Adipocyte (in vitro differentiated cells): ENCODE measurements at places on chromosomes 12 and 14.

DNA sequence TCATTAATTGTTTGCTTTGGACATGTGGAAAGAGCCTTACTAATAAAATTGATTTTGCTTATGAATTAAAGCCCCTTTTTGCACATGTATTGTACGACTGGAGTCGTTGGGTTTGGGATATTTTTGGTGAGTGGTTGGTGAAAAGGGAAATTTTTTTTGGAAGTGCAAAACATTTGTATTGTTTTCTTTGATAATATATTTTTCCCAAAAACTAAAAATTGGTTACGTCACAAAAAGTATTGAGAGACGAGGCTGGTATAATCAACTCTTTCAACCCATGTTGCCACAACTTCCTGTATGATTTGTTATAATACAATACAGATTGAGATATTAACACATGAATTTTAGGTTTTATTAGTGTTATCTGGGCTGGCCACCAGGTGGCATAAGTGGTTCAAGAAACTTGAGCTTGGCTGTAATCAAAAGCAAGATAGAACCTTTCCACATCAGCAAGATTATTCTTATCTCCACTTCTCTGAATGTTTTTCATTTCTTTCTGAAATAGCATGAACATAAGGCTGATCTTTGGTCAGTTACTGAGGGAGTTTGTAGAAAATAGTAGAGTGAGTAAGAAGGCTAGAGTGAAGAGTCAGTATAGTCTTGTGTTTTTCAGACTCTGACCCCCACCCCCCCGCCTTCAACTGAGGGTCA is 8.7 kb downstream of the NGDN start:
- peak; percentile 89 for DNase-seq

GRCh38 chr12:31006416-31007152 is 67.1 kb upstream of the DDX11 start:
- no peak for DNase-seq

GRCh38 chr14:38662781-38663180 is 406.9 kb upstream of the CLEC14A start:
- no peak for DNase-seq

- no peak for DNase-seq
Observed at GRCh38 chr14:73231981-73232851, 5.1 kb upstream of the PAPLN start.

DNA sequence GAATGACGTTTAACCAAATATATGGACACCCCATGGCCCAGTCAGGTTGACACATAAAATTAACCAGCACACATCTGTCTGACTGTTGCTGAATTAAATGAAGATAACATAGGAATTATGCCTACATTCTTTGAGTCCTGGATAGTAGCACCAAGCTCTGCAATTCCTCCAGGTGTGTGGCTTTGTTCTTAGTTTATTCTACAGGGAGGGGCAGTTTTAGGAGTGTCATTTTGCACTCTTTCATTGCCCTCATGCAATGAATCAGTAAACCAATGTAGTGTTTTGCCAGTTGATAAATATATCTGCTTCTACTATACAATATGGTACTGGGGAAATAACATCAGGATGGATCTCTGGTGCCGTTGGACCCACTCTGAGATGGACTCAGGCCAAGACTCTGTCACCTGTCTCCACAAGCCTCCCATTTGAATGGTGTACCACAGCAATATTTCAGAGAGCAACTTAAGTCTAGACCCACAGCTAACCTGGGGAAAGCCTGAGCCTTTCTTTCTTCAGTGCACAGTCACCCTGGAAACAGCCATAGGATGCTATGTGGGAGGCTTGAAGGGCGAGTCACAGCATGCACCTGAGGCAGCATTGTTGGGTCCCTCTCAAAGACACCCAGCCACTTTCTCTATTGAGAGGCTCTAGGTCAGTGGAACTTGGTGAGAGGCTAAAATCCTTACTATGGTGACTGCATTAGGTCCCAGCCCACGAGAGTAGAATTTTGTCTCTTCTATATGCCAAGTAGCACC is 73.2 kb downstream of the ANO4 start:
- no peak for DNase-seq
